ENCODE measurements at places on chromosomes 12 and 14.
A peak's percentile ranks its signal among the peaks of the same experiment; 100 is the strongest.

DNA sequence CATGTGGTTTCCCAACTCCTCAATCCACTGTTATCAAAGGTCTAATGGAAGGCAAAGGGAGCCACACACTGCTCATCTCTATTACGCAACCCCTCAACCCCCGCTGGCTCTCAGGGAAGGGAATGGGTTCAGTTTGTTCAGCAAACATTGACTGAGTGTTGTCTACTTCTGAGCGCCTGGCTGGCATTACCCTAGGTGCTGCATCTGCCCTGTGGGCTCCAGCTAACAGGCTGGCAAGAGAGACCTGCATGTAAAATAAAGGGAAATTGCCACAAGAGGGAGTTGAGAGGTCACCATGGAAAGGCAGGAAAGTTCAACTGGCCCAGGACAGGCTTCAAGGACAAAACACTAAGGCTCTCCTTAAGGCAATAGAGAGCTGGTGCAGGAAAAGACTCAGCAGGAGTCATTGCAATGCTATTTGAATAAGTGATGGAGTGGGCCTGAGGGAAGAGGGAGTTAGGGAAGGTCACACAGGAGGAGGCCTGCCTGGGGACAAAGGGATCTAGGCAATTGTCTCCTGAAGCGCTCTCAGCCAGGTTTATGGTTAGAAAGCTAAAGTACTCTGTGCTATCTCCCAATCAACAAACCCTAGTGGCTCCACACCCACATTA is 5.5 kb upstream of the ZNF740 start:
- peak; percentile 23 for DNase-seq

DNA sequence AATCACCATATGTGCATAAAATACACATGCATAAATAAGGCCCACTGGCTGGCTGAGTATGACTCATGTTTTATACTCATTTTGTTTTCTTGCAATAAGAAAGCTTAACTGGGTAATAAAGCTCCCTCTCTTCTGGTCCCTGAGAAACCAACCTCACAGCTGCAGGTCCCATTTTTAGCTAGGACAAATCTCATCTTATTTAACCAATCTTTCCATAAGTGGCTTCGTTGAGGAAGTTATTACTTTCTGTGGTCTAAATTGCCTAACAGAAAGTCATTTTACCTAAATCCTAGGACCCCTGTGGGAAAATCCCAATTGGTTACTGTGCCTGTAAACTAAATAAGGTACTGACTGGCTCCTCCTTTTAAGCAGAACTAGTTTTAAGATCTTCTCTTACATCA is 232.8 kb upstream of the FBXO33 start:
- DNase-seq = no peak

GRCh38 chr12:131855521-131856142 is 27.4 kb downstream of the MMP17 start:
- DNase-seq = no peak

DNA sequence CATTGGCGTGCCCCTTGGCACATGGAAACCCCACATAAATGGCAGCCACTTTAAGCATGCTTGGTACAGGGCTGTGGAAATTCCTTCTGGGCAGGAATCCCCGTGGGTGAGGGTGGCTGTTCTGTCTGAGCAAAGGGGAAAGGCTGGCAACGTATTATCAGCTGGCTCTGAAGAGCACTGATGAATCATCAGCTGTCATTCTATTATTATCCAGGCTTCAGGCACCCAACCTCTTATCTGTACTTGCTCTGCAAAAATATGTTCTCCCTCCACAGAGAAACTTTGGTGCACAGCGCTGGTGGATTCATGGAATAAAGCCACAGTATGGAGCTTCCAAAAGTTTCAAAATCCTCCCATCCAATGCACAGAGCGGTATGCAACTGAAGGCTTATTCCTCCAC is 167.1 kb downstream of the TBX5 start:
- no peak for DNase-seq

- DNase-seq = no peak
Measured at GRCh38 chr14:74409441-74409840, 16.6 kb downstream of the SYNDIG1L start.

DNA sequence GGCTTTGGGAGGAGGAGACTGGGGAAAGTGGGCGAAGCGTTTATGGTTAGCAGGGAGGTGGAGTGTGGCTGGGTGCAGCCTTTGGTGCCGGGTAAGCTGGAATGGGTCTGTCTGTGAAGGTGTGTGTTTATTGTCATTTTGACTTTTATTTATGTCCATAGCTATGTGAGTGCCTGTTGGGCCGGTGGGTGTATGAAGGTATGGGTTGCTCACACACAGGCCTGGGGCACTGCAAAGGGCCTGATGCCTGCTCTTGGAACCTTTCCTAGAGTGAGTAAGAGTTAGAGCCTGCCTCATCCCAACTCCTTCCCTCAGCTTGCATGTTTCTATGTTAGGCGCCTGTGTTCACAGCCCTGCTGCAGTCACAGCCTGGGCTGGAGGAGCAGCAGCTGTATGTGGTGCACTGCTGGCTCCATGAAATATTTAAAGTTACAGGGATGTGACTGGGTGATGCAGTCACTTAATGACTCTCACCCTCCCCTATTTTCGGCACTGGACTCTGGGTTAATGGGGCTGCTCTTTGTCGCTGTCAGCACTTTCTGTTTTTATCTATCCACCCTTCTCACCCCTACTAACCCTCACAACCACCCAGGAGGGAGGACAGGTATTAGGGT is 2.6 kb upstream of the PPP1R1A start:
- DNase-seq = no peak

Measured in CD4-positive, alpha-beta T cell treated with Interleukin-10 for 1 hour (primary cell).